ENCODE measurements at places on chromosomes 1 and 21. TPM values are rescaled to one million over a fixed set of nuclear protein-coding genes. Genes with fewer than 3 reads are reported as not detected.

Gene KISS1
- 1.7 TPM for total RNA-seq

Gene FCGR3B
- not detected for total RNA-seq

Gene TMEM9
- total RNA-seq, result 85.1 TPM

Gene TNNI3K
- total RNA-seq, result 1.8 TPM

Gene SAMD13
- total RNA-seq, result 1.2 TPM

Gene ACP6
- 6.1 TPM for total RNA-seq

Gene RCSD1
- 0.87 TPM for total RNA-seq

Gene SYNC
- total RNA-seq, result 136 TPM

Gene MED8
- 64.8 TPM for total RNA-seq

Gene GFI1
- total RNA-seq, result 0.15 TPM

All from smooth muscle cell of trachea (primary cell).